ENCODE measurements at places on chromosomes 16 and 17.

GRCh38 chr16:87652799-87653198 is 50.5 kb downstream of the JPH3 start:
- DNase-seq: no peak

DNA sequence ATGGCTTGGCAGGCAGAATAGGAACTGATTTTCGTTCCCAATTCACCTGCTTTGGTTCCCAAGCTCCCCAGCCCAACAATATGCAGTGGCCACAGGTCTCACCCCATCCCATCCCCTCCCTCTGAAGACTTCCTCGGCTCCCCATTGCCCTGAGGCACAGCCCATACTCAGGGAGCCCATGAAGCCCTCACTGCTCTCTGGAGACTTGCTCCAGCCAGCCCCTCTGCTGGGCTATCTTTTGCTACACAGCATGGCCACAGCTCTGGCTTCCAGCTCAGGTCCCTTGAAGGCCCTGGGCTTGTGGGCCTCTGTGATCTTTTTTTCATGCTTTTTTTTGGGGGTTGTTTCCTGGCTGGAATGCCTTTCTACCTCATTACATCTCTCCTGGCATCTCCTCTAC is 8.5 kb upstream of the RNF222 start:
- no peak for DNase-seq

DNA sequence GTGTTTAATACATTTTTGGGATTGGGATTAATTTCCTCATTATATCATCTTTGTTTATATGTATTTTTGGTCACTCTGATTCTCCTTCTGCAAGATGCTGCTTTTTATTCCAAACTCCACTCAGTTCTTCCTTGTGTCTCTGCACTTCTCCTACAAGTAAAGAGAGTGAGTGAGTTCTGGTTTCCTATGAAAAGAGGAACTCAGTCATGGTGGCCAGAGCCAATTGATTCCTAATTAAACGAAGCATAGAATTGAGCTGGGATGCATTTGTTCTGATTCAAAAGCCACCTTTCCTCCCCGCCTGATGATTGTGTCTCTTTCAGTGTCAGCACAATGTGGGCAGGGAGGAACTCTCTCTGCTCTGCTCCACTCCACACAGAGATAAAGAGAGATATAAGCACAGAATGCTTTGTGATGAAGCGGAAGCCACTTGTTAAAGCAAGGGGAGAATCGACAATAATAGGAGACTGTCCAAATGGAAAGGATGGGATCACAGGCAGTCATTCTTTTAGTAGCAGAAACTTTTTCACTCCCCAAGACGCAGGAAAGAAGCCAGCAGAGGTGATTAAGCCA is 121.3 kb upstream of the GOT2 start:
- DNase-seq: no peak

DNA sequence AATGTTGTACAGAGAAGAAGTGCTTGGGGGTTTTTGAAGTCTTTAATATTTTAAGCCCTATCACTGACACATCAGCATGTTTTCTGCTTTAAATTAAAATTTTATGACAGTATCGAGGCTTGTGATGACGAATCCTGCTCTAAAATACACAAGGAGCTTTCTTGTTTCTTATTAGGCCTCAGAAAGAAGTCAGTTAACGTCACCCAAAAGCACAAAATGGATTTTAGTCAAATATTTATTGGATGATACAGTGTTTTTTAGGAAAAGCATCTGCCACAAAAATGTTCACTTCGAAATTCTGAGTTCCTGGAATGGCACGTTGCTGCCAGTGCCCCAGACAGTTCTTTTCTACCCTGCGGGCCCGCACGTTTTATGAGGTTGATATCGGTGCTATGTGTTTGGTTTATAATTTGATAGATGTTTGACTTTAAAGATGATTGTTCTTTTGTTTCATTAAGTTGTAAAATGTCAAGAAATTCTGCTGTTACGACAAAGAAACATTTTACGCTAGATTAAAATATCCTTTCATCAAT is 57.8 kb downstream of the HLF start:
- no peak for DNase-seq

- DNase-seq: no peak
Measured at GRCh38 chr17:20270369-20270768, 197.0 kb downstream of the LGALS9B start.

DNA sequence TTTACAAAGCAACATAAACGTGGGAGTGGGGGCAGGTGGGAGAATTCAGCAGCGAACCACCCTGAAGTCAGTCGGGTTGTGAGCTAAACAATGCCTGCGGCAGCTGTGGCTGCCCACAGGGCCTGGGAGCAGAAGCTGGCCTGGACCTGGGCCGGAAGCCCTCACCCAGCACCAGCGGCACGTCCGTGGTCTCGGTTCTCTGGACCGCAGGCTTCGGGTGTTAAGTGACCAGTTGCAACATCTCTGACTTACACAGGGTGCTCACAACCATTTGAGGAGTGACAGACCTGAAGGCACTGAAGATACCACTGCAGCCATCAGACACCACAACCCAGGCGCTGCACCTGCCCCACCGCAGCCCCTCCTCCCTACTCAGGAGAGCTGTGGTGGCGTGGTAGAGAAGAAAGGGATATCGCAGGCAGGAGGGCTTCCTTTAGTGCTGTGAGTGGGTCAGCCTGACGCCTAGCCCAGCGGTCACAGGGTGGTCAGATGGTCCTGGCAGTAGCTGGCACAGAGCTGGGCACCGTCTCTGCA is 33.8 kb downstream of the CBFA2T3 start:
- no peak for DNase-seq

DNA sequence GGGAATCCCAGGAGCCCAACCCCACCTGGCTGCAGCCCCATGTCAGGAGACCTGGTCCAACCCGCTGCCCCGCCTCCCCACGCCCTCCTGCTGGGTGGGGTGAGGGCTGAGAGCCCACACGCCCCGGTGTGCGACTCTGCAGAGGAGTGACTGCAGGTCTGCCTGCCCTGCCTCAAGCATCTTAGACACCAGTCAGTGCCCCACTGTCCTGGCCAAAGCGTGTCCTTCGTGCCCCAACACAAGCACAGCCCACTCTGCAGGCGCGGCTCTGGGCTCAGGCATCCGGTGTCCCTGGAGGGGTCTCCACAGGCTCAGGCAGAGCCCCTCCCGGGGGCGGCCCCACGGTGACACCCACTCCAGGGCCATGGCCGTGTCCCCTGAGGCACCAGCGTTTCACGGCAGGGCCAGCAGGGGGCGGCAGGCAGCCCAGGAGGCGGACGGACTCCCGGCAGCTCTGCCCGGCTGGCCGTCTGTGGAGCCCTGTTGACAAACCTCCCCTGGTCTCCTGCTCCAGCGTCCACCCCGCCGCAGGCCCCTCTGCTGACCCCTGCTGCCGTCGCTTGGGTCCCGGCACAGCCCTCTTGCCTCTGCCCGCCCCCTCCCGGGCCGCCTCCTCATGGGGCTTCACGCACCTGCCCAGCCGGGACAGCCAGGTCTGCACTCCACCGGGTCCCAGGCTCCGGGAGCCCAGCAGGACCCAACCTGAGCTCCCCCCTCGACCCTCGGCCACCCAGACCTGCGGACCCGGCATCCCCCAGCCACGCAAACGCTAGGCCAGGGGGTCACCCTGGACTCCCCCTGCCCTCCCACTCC is 8.6 kb upstream of the UBE2I start:
- DNase-seq: peak; percentile 32

DNA sequence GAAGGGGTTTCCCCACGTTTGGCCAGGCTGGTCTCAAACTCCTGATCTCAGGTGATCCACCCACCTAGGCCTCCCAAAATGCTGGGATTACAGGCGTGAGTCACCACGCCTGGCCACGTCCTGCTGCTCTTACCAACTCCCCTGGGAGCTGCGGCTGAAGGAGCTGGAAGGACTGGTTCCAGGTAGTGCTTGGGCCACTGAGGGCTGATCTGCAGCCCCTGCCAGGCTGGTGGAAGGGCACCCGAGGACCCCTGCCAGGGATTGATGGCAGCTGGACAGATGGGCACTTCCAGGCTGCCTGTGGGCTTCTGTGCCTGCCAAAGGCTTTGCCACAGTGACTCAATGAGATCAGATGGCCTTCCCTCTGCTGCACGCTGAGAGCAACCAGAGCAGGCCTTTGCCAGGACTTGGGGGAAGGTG is 2.3 kb downstream of the OXLD1 start:
- no peak for DNase-seq

DNA sequence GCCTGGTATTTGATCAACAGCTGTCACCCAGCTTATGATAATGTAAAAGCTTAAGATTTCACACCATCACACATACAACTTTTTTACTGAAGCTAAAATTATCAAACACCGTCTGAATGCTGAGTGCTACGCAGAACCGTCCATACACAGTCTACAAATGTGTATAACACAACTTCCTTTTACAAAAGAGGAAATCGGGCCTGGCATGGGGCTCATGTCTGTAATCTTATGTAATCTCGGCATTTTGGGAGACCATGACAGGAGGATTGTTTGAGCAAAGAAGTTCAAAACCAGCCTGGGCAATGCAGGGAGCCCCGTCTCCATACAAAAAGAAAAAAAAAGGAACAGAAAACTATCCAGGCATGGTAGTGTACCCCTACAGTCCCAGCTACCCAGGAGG is 19.6 kb upstream of the QRICH2 start:
- DNase-seq: no peak

GRCh38 chr16:50699326-50700159 is 6.1 kb downstream of the NOD2 start:
- DNase-seq: no peak

- no peak for DNase-seq
Measured at GRCh38 chr17:70205401-70205800, 36.1 kb downstream of the KCNJ2 start.

GRCh38 chr16:12881182-12881581 is 20.2 kb upstream of the SHISA9 start:
- no peak for DNase-seq

- DNase-seq: no peak
Measured at GRCh38 chr17:5793899-5794298, 209.6 kb upstream of the NLRP1 start.

GRCh38 chr17:45440161-45440778 is 7.6 kb upstream of the ARHGAP27 start:
- peak; percentile 25 for DNase-seq

- no peak for DNase-seq
Measured at GRCh38 chr16:31529937-31530312, 2.2 kb downstream of the AHSP start.

DNA sequence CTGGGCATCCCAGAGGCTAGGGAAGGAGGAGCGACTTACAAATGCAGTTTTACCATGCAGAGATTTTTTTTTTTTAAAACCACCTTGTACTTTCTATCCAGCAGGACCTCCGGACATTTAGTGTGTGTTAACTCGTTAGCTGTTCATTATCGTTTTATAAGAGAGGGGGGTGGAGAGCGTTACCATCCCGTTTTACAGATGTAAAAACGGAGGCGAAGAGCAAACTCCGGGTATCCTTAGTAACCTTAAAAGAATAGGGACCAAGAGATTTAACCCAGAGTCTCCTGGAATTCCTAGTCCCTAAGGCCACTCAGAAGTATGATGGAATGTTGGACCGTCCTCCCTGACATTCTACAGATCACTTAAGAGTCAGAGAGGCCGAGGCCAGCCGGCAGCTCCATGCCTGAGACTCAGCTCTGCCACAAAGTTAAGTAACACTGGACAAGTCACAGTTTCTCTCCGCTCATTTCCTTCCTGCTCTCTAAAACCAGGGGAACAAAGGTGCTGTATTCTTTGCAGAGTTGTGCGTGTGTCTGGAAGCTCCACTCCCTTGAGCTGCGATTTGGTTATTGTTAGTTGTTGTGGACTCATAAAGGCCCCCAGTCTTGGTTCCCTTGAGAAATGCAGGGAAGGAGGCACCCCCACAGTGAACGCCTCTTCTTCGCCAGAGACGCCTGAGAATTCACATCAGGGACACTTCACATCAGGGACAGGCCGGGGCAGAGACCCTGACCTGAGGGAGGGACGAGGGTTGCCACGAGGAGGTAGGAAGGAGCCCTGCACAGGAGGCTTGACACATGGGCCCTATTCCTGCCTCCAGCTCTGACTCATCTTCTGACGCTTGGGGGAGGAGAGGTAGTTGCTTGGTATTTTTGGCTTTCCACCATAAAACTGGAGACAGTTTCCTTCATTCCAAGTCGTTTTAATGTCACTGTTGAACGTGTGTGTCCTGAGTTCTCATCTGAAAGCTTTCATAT is 1.2 kb downstream of the DUSP14 start:
- peak; percentile 81 for DNase-seq

DNA sequence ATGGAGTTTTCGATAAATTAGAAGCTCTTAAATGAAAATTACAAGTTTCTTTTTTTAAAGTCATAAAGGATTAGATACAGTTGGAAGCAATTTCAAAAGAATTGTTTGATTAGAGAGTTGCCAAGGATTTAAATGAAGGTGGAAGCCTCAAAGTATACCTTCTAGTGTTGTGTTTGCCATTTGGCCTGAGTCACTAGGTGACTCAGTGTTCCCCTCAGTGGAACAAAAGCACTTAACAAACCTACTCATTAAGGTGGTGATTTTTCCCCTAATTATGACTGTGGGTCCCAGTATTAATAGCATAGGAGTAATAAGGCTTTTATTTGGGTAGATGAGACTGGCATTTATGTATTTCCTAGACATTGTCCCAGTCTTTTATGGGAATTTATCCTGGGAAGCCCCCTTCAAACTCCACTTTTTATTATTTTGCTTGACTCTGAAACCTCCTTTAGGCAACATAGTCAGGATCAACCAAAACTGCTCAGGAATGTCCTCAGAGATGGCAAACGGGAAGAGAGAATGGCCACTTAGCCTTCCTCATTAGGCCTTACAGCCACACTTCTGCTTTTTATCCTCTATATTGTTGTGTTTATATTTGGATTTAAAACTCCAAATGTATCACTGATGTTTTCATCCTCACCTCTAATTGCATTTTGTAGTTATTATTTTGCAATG is 161.0 kb downstream of the FTO start:
- DNase-seq: peak; percentile 14

DNA sequence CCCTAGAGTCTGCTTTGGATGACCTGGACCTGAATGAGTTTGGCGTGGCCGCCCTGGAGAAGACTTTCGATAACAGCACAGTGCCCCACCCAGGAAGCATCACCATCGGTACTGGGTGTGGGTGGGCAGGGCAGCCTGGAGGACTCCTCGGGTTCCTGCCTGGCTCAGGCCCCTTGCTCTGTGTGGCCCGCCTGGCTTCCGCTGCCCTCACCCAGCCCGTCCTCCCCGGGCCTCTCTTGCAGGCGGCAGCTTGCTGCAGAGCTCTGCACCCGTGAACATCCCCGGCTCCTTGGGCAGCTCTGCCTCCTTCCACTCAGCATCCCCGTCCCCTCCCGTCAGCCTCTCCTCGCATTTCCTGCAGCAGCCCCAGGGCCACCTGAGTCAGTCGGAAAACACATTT is 24.5 kb downstream of the UNC13D start:
- no peak for DNase-seq

GRCh38 chr16:2752850-2753732 is 653 bp downstream of the SRRM2 start:
- DNase-seq: peak; percentile 76

DNA sequence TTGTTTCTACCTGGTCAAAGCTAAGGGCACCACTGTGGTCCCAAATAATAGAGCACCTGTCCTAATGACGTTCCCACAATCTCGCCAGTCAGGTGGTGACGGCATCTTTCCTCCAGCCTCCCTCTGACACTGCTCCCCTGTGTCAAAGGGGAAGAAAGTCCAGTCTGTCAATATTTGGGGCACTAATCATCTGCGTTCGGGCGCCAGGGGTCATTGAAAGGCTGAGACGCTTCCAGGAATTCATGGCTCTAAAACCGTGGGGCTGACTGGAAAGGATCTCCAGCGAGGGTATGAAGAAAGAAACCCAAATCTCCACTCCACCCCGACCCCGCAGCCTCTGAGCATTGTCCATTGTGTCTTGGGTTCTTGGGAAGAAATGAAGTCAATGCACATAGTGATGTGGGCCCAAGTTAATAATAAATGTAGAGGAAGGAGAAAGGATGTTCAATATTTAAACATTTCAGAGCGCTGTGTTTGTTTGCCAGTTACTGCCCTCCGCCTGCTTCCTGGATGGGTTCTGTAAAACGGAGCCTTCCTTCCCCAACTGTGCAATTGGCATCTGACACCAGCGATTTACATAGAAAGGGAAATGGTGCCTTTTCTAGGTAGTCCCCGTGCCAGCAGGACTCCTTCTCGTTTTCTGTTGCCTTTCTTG is 103.2 kb downstream of the SOCS1 start:
- DNase-seq: no peak

Measured in fibroblast of the aortic adventitia (primary cell).